ENCODE measurements at places on chromosomes 2 and 18.

DNA sequence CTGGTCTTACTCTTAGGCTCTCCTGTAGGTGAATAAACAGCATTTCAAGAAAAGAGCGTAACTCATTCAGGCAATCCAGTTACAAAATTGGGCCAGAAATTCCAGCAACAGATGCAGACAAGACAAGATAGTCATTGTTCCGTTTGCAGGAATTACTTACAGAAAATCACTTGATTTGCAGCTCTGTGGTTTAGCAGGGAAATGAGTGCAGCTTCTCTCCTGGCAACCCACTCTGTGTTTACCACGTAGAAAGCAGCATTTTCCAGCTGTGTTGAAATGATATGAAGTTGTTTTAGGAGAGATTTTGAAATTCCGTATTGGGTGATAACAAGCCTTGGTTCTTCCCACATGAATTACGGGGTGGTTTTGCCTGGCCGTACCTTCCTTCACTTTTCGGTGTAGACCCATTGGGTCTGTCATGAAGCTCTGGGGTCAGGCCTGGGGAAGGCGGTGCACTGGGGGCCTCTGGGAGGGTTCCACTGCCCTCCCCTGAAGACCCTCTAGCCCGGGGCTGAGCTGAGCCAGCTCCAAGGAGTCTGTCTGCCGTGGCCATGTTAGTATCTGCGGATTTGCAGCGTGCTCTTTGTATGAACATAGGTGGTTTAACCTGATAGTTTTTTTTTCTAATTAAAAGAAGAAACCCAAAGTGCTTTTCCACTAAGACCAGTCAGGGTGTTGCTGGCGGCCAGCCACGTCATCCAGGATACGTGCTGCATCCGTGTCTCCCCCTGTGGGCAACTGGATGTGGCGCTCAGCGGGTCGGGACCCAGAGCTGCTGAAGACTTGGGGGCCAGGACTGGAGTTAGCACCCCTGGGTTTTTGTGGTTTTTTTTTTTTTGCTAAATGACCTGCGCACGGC is 58.9 kb upstream of the KCNG2 start:
- DNase-seq, result no peak

GRCh38 chr2:98561902-98562695 is 46.2 kb downstream of the COA5 start:
- DNase-seq, result no peak

GRCh38 chr2:3291750-3292149 is 85.9 kb downstream of the EIPR1 start:
- DNase-seq, result no peak

GRCh38 chr2:99881901-99882591 is 260.3 kb downstream of the AFF3 start:
- no peak for DNase-seq

GRCh38 chr18:59454909-59455727 is 96.1 kb upstream of the LMAN1 start:
- DNase-seq, result no peak

Measured in endothelial cell (in vitro differentiated cells).